Stimulated activated CD4-positive, alpha-beta T cell treated with anti-CD3 and anti-CD28 coated beads, Interleukin-15, amount 100 ng/mL, for 24 hours (primary cell): ENCODE measurements at places on chromosomes 6 and 20.

- DNase-seq: no peak
Measured at GRCh38 chr20:19992996-19993908, 23.9 kb upstream of the NAA20 start.

DNA sequence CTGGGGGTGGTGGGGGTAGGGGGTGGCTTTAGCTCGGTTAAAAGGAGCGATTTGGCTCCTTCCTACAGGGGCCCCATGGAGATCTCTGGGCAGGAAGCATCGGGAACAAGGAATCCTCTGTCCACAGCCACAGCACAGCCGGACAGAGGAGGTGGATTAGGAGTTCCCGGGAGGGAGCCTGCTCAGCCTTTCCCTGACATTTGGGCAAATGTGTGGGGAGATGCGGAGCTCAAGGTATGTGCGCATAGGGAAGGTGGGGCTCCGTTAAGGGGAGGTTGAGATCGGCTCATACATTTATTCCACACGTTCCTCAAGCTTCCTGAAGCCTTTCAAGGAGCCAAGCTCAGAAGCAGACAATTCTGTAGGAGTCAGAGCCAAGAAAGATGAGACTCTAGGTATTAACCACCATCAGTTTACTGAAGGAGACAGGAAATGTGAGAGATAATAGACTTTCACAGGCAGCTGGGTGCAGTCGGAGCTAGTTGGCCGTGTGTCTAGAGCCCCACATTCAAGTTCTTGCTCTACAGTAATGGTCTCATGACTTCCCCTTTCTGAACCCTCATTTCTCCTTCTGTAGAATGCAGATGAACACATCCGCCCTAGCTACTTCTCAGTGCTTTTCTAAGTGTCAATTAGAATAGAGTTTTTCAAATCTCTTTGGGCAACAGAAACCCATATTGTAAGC is 40.8 kb upstream of the EPB41L1 start:
- no peak for DNase-seq

DNA sequence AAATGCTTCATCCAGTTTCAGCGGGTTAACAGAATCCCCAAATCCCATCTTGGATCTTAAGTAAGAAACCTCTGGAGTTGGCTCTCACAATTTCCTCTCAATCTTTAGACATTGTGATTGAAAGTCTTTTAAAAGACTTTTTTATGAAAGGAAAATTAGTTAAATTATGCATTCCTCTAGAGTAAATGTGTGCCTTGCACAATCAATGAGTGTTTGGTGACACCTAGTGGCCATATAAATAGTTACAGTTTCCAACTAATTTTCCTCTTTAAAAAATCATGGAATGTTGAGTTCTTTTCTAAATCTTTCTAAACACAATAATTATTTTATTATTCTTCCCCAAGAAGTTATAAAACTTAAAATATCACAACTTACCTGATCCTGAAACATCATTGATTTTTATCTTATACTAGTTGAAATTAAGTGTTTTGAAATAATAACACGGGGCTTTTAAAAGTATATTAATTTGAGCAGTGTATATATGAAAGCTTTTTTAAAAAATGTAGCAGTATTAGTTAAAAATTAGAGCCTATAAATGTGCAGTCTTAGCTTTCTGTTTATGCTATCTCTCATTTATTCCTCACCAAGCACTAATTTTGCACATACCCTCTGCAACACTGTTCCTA is 66.4 kb downstream of the PKHD1 start:
- no peak for DNase-seq

DNA sequence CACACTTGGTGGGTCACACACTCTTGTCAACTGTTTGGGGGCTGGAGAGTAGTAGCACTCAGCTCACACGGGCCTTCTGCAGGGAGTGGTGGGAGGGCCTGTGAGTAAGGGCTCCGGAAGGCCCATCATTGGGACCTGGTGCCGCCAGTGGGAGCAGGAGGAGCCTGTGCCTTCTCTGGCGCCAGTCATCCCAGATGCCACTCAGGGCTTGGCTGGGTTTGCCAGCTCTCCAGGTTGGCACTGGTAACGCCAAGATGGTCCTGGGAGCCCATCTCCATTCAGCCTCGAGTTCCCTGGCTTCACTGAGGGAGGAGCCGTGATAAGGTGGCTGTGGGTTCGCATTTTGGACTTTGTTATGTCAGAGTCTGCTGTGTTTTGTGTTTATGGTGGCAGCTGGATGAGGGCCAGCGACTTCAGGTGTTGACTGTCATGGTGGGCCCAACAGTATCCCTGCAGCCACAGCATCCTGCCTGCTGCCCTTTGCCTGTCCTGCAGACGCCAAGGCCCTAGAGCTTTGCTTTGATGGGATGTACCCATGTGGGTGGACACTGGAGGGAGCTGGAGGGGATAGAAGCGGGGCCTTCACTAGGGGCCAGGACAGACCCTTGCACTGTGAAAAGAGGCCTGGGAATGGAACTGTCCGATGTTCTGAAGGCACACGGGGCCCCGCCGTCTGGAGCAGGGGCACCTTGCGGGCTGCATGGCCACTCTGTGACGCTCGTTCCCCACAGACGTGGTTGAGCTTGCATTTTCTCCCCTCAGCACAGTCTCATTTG is 13.3 kb upstream of the DNAJC5 start:
- no peak for DNase-seq

DNA sequence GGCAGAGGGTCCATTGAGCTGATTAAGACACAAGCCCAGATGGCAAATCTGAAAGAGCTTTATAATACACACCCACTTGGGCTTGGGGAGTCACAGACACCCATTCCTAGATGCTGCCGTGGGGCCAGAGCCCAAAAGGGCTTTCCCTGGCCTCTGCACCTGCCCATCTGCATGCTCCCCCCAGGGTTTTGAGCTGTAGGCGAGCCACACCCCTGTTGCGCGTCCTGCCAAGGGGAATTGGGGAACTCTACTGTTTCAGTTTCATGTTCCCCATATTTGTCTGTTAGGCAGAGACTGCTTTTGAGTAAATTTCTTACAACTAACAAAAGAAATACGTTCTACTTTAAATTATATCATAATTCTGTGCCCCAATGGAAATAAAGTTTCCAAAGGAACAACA is 52.9 kb upstream of the FNDC1 start:
- DNase-seq: no peak

GRCh38 chr6:48560408-48560807 is 449.4 kb upstream of the PTCHD4 start:
- DNase-seq: no peak

DNA sequence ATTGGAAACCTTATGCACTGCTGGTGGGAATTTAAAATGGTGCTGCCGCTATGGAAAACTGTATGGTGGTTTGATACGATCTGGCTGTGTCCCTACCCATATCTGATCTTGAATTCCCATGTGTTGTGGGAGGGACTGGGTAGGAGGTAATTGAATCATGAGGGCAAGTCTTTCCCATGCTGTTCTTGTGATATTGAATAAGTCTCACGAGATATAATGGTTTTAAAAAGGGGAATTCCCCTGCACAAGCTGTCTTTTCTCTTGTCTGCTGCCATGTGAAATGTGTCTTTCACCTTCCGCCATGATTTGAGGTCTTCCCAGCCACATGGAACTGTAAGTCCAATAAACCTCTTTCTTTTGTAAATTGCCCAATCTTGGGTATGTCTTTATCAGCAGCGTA is 4.9 kb downstream of the TAP2 start:
- no peak for DNase-seq

DNA sequence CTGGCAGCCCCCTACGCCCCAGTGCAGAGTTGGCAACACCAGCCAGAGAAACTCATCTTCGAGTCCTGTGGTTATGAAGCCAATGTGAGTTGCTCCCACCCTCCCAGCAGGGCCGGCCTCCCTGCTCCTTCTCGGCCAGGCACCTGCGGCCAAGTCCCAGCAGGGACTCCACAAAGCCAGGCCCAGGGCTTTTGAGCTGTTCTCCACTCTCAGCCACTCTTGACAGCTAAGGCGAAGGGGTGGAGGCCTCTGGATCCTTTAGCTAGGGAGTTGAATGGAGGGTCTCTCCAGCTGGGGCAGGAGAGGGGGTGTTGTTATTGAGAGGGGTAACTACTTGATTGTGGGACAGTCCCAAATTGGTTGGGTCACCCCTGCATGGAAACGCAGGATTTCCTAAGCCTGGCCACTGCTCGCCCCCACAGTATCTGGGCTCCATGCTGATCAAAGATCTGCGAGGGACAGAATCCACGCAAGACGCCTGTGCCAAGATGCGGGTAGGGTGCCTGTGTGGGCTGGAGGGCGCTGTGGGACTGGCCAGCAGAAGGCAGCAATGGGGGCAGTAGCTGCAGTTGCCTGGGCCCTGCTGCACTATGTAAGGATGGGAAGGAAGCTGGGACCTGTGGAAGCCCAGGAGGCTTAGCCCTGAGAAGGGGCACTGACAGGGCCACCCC is 58.3 kb downstream of the TCP11 start:
- DNase-seq: no peak

DNA sequence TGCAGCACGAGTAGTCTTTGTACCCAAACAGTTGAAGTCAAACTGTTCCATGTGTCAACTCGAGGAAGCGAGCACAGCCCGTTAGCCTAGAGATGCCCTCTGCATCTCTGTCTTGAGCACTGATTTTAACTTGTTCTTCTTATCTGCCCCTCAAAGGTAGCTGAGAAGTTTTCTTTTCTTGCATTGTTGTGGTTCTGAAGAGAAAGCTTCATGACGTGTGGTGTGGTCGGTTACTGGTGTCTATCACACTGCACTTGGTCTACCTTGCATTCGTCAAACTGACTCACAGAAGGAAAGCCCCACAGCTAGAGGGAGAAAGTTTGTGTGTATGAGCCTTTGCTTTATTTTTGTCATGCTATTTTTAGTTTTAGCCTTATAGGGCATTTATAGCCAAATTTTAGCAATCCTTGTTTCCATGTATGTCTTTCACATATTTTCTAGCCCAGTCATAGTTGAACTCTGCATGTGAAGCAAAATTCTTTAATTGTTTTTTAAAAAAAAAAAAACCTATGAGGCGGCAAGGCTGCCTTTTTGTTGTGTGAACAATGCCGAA is 115.1 kb downstream of the JAG1 start:
- DNase-seq: peak; percentile 46

- peak; percentile 91 for DNase-seq
Measured at GRCh38 chr6:33208091-33208967, at the start of gene RING1. TSS of gene RING1 (plus strand) at chr6:33208500. CDS start at chr6:33208823, 323 bp downstream.
